ENCODE measurements at places on chromosomes 3 and 15. TPM values are rescaled to one million over a fixed set of nuclear protein-coding genes. Genes with fewer than 3 reads are reported as not detected.

DUOXA1 gene
- total RNA-seq: 0.30 TPM

THSD4 gene
- 25.8 TPM for total RNA-seq

CILP gene
- total RNA-seq: 0.46 TPM

FSTL1 gene
- 62.0 TPM for total RNA-seq

SCN5A gene
- total RNA-seq: 0.89 TPM

KNG1 gene
- total RNA-seq: not detected

NPAP1 gene
- total RNA-seq: not detected
